ENCODE measurements at places on chromosomes 7 and 10. TPM values are rescaled to one million over a fixed set of nuclear protein-coding genes. Genes with fewer than 3 reads are reported as not detected.

DNA sequence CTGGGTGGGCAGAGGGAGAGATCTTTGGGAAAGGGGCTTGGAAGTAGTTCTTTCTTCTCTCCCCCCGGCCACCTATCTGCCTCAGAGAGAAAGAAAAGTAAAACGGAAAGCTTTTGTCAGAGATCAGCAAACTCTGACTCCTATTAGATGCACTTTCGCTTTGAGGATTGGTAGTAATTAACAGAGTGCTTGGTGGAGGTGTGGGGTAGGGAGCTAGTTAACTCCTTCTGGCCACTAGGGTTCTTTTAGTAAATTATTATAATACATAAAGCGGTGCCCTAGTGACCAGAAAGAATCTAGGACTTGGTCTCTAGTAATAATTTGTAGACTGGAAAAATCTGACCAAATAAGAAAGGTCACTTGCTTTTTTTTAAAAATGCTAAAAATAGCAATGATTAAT, 54.6 kb downstream of the CPVL start:
- DNase-seq, result no peak

DNA sequence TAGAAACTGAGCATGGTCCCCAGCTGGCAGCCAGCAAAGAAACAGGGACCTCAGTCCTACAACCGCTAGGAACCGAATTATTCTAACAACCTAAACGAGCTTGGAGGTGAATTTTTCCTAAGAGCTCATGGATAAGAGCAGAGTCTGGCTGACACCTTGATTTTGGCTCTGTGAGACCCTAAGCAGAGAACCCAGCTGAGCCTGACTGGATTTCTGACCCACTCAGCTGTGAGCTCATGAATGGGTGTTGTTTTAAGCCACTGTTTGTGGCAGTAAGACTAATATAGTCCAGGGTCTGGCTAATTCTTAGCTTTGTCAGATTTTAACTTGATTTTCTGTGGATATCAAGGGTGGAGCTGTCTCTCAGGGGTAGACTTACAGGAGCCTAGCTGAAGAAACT, 77.1 kb downstream of the KAT6B start:
- no peak for DNase-seq

DNA sequence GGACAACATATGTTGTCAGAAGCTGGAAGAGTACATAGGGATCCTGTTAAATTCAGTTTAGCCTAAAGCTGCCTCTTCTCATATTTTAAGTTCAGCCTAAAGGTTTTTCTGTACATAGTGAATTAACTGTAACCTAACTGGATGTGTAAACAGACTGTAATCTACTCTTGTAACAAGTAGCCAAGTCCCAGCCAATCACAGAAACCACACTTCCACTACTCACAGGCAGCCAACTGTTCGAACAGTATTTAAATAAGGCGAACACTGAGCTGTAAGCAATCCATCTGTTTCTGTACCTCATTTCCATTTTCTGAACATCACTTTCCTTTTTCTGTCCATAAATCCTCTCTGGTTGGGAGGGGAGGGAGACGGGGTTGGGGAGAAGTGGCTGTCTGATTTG, 15.0 kb upstream of the STN1 start:
- no peak for DNase-seq

GRCh38 chr7:148950806-148951205, 66.7 kb upstream of the EZH2 start:
- no peak for DNase-seq

DNA sequence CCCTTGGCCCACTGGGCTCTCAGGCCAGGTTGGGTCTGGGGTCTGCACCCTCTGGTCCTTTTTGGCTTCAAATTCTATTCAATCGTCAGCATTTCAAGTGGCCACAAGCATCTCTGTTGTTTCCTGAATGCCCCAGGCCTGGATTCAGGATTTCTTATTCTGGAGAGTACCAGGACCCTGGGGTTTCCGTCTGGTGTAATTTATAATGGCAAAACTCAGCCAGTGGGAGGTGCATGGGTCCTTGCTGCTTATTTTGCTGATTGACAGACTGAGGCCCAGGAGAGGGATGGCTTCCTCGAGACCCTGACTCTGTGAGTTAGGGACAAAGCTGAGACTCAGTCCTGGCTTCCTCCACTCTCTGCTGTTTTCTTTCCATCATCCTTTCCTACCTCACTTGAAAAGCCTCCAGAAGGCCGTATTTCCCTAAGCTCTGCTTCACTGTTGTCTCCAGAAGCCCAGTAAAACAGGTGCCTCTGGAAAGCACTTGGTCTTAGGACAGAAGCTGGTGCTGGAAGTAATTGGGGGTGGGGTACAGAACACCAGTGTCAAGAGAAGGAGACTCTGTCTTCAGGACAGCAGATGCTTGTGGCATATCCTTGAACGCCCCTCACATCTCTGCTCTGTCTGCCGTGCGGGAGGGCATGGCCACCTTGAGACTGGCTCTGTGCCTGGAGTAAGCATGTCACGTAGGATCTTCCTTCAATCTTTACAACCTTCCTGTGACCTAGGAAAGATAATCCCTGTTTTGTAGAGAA, 39.4 kb upstream of the SH2D4B start:
- DNase-seq, result peak; percentile 35

GRCh38 chr7:74061840-74062539, 21.6 kb upstream of the LIMK1 start:
- peak; percentile 84 for DNase-seq

Gene TRIM4
- 8.8 TPM for polyA plus RNA-seq

Data from psoas muscle (tissue), 8 donors.